Activated CD4-positive, alpha-beta T cell treated with anti-CD3 and anti-CD28 coated beads for 4 hours (primary cell): ENCODE measurements at places on chromosomes 11 and 22.

GRCh38 chr11:396511-396947 lies 2.5 kb downstream of the PKP3 start:
- DNase-seq = no peak

- DNase-seq = no peak
Measured at GRCh38 chr11:128585498-128586238, 1.7 kb downstream of the ETS1 start.

GRCh38 chr22:46525389-46526243 lies 11.8 kb downstream of the CELSR1 start:
- no peak for DNase-seq

DNA sequence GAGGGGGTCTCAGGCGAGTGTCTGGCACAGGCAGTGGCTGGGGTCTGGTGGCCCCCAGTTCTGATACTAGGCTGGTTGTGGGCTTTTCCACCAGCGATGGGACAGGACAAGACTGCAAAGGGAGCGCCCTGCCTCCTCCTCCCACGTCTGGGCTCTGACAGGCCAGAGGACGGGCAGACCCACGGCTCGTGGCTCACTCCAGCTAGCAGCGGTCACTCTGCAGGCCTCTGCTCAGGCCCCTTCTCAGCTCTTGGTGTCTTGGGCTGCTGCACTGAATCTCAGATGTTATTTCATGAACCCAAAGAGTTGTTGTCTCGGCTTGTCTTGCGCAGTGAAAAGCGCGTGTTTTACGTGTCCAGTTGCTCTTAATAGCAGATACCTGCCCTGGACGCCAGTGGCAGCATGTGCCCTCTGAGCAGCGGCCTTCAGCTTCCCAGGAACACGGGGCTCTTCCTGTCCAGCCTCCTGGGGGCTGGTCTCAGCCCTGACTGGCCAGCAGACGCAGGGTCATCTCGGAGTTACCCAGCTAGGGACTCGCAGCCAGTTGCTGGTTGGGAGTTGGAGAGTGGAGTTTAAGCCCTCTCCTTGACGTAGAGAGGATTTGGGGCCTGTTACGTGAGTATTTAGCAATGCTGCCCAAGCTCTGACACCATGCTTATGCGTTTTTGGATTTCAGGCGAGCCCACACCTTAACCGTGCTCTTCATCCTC lies 9.6 kb downstream of the PTDSS2 start:
- DNase-seq = no peak
